Pancreas (tissue), 10 donors: ENCODE measurements at places on chromosomes 7 and 10. TPM values are rescaled to one million over a fixed set of nuclear protein-coding genes. Genes with fewer than 3 reads are reported as not detected.

GRCh38 chr10:26368463-26368862, 69.7 kb upstream of the APBB1IP start:
- DNase-seq: no peak

Gene TRPV5
- not detected for total RNA-seq

DNA sequence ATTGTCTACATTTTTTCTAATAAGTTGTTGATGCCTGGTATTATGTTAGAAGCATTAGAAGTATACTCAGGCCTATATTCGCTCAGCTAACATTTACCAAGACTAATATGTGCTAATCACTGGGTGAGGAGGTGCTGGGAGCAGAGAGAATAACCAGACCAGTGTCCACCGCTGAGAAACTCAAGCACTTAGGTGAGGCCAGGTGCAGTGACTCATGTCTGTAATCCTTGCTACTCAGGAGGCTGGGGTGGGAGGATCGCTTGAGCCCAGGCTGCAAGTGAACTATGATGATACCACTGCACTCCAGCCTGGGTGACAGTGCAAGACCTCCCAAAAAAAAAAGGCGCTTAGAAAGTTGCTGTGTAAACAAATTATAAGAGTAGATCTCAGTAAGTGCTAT, 182.2 kb upstream of the AOAH start:
- no peak for DNase-seq

DNA sequence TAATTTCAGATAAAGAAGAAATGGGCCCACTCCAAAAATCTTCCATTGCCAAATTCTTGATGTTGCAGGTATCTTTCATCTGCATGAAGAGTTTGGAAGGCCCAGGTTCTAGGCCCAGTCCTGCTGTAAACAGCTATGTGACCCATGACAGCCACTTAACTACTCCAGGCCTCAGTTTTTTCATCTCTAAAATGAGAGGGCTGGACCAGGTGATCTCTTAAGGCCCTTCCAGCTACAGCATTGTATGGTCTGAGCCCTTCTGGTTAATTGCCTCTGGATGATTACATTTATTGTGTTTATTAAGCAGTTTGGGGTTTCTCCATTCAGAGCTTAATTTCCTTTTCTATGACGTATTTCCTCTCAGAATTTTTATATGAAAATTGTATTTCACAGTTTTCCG, 190.8 kb upstream of the KMT2E start:
- no peak for DNase-seq

Gene SEMA4G
- total RNA-seq: 17.2 TPM
